H9 (cell line): ENCODE measurements at places on chromosomes 4 and X.

DNA sequence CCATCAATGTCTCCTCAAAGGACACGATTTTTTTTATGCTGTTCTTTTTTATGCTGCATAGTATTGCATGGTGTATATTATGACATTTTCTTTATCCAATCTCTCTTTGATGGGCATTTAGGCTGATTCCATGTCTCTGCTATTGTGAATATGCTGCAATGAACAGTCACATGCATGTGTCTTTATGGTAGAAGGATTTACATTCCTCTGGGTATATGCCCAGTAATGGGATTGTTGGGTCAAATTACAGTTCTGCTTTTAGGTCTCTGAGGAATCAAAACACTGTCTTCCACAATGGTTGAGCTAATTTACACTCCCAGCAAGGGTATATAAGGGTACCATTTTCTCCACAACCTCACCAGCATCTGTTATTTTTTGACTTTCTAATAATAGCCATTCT, 113.9 kb downstream of the GRIA3 start:
- no peak overlapping the region for H3K4me3 ChIP-seq
- H3K36me3 ChIP-seq, result no peaks in the 10 kb centered on the region

DNA sequence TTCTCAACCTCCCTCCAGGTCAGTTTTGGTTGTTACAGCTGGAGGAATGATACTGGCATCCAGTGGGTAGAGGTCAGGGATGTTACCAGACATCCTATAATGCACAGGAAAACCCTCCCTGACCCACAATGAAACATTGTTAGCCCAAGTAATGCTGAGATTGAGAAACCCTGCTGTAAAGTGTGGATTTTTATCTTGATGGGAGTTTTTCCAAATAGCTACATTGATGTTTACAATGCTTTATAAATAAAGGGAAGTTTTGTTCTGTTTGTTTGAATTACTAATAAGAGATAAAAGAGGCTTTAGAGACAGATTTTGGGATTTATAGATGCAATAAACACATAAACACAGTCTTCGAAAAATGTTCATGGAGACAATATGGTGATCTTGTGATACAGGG, 194.0 kb upstream of the NUDT6 start:
- no peak overlapping the region for H3K27ac ChIP-seq
- no peaks in the 10 kb centered on the region for H3K36me3 ChIP-seq
- no peak overlapping the region for H3K4me3 ChIP-seq
- no peaks in the 10 kb centered on the region for H3K4me1 ChIP-seq

DNA sequence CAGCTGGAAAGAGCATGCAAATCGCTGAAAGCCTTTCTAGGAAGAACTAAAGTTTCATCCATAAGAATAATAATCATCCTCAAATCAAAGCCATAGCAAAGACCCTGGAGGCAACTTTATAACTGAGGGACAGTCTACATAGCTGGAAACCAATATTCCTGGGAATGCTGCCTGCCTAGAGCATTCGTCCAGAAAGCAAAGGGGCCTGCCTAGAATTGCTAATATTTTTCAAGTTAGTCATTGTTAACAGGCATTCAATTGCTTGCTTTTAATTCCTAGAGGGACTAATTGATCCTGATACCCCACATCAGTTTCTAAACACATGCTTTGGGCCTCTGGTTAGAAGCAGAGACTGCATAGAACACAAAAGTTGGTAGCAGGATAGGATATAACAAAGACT, 4.2 kb upstream of the PPARGC1A start:
- no peaks in the 10 kb centered on the region for H3K36me3 ChIP-seq
- no peak overlapping the region for H3K27ac ChIP-seq
- no peaks in the 10 kb centered on the region; the same call in 1 of the 2 replicates for H3K27me3 ChIP-seq
- no peaks in the 10 kb centered on the region; the same call in 1 of the 2 replicates for H3K4me1 ChIP-seq

DNA sequence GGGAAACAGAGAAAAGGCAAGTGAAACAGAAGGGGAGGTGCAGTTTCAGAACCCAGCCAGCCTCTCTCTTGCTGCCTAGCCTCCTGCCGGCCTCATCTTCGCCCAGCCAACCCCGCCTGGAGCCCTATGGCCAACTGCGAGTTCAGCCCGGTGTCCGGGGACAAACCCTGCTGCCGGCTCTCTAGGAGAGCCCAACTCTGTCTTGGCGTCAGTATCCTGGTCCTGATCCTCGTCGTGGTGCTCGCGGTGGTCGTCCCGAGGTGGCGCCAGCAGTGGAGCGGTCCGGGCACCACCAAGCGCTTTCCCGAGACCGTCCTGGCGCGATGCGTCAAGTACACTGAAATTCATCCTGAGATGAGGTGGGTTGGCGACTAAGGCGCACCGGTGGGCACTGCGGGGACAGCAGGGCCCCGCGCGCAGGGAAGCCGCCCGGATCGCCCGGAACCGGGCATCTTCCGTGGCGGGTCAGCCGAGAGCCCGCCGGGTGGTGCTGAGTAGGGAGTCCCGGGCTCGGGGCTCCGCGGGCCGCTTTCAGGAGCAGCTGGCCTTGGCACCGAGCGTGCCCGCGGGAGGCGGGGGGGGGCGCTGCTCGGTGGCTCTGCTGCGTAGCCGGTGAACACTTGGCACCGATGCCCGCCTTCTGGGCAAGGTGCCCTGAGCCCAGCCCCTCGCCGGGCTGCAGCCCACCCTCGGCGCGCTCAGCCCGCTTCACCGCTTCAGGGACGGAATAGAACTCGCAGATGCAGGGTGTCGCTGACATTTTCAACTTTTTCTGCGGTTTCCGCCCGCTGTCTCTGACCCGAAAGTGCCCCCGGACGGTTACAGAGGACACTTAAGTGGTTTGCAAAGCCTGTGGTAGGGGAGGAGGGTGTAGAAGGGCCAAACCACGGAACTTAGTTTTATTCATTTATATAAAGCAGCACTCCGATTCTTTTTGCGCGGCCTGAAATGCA, at the start of gene CD38:
TSS of gene CD38 (plus strand) at position 40 of the 953 bp plus-strand sequence. CDS start at position 127, 87 bp downstream.
- peak within 1 kb of the TSS; percentile 84 for H3K4me3 ChIP-seq
- peaks cover 20% of the 10 kb centered on the region for H3K27me3 ChIP-seq
- no peaks in the 10 kb centered on the region for H3K36me3 ChIP-seq
- no peaks in the 10 kb centered on the region for H3K4me1 ChIP-seq
- DNase-seq, result peak; percentile 60

DNA sequence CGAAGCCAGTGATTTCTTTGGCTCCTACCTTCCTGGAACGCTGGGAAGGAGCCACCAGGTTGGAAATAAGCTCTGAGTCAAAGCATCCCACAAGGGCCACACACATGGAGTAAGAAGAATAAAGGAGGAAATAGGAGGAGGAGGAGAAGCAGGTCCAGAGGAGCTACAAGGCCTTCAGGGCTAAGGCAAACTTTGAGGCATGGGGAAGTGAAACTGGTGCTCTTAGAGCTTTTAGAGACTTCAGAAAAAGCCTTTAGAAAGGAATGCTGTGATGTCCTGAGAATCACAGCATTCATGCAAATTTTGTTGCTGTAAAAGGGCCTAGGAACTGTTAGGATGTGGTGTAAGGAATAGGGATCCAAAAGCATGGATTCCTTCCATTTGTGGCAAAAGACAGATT, 135.9 kb upstream of the ARHGEF9 start:
- no peak overlapping the region for H3K4me3 ChIP-seq
- no peaks in the 10 kb centered on the region for H3K27me3 ChIP-seq
- no peak overlapping the region for H3K27ac ChIP-seq

- H3K4me1 ChIP-seq, result no peaks in the 10 kb centered on the region
- no peak overlapping the region for H3K4me3 ChIP-seq
- no peak overlapping the region for H3K27ac ChIP-seq
- no peaks in the 10 kb centered on the region for H3K27me3 ChIP-seq
Measured at GRCh38 chr4:171742436-171742835, 70.8 kb upstream of the GALNTL6 start.

DNA sequence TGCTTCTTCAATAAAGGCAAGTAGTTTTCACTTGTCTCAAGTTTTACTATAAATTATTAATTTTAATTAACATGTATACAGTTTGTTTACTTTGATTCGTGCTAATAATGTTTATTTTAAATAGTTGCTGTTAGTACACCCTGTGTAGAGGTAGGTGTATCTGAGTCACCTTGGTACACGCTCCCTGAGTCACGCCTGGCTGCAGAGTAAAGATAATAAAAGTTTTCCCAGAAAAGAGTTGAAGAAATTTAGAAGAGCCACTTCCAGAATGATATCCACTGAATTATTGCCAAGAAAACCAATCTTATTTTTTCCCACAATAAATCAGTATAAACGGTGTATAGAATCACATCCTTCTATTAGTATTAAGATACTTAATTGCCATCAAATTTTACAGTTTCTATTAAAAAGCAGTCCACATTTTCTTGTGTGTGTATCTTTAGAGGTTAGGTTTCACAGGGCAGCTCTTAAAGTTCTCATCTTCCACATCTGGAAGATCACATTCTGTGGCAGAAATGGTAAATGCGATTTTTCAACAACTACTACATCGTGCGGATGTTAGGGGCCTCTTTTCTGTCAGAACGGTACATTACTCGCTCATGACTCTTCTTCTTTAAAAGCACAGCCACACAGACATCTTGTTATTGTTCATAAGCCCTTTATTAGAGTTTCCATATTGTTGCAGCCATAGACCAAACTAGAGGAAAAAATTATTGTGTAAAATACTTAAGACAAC, 55.4 kb downstream of the HADH start:
- no peak for DNase-seq
- no peak overlapping the region for H3K27ac ChIP-seq
- H3K4me3 ChIP-seq, result no peak overlapping the region
- H3K27me3 ChIP-seq, result no peaks in the 10 kb centered on the region

GRCh38 chrX:78708262-78708661, 39.3 kb upstream of the LPAR4 start:
- H3K27ac ChIP-seq, result no peak overlapping the region
- H3K4me3 ChIP-seq, result no peak overlapping the region
- H3K27me3 ChIP-seq, result no peaks in the 10 kb centered on the region
- DNase-seq, result peak; percentile 46

GRCh38 chr4:141802333-141802732, 165.9 kb downstream of the IL15 start:
- no peak overlapping the region for H3K4me3 ChIP-seq
- H3K4me1 ChIP-seq, result peaks cover 1% of the 10 kb centered on the region
- DNase-seq, result no peak
- H3K27me3 ChIP-seq, result no peaks in the 10 kb centered on the region
- H3K36me3 ChIP-seq, result no peaks in the 10 kb centered on the region

GRCh38 chr4:166481055-166481454, 608.0 kb downstream of the TLL1 start:
- no peaks in the 10 kb centered on the region for H3K36me3 ChIP-seq
- H3K27ac ChIP-seq, result no peak overlapping the region
- H3K27me3 ChIP-seq, result no peaks in the 10 kb centered on the region
- H3K4me1 ChIP-seq, result no peaks in the 10 kb centered on the region
- no peak overlapping the region for H3K4me3 ChIP-seq
- no peak for DNase-seq
